ENCODE measurements at places on chromosomes 13 and 19. TPM values are rescaled to one million over a fixed set of nuclear protein-coding genes. Genes with fewer than 3 reads are reported as not detected.

SYNGR4 gene
- not detected for total RNA-seq

ZNF444 gene
- 24.2 TPM for total RNA-seq

KLK11 gene
- total RNA-seq, result not detected

C19orf67 gene
- total RNA-seq, result not detected

SLAIN1 gene
- 5.5 TPM for total RNA-seq

HCST gene
- not detected for total RNA-seq

SACS gene
- total RNA-seq, result 52.1 TPM

LIG1 gene
- total RNA-seq, result 89.0 TPM

TJP3 gene
- 0.03 TPM for total RNA-seq

VSTM2B gene
- total RNA-seq, result not detected

ZNF497 gene
- 2.1 TPM for total RNA-seq

PGLYRP1 gene
- not detected for total RNA-seq

TMEM38A gene
- total RNA-seq, result 4.7 TPM

ERCC2 gene
- 27.6 TPM for total RNA-seq

KDELR1 gene
- 57.4 TPM for total RNA-seq

C1QTNF9 gene
- not detected for total RNA-seq

IL4I1 gene
- not detected for total RNA-seq

PEAK3 gene
- total RNA-seq, result not detected

STXBP2 gene
- total RNA-seq, result not detected

SIGLEC8 gene
- total RNA-seq, result not detected

CEACAM8 gene
- not detected for total RNA-seq

CYP2F1 gene
- not detected for total RNA-seq

CBLC gene
- total RNA-seq, result not detected

ZNF256 gene
- 5.4 TPM for total RNA-seq

C19orf18 gene
- total RNA-seq, result not detected

TNFSF9 gene
- 12.5 TPM for total RNA-seq

FFAR3 gene
- not detected for total RNA-seq

NUP58 gene
- 56.4 TPM for total RNA-seq

LRRC63 gene
- 0.13 TPM for total RNA-seq

ZSCAN4 gene
- total RNA-seq, result not detected

OR7D2 gene
- total RNA-seq, result not detected

MFSD12 gene
- 346 TPM for total RNA-seq

JAK3 gene
- 0.45 TPM for total RNA-seq

C5AR2 gene
- not detected for total RNA-seq

PTH2 gene
- total RNA-seq, result not detected

LIM2 gene
- not detected for total RNA-seq

ZNF850 gene
- total RNA-seq, result 3.0 TPM

CYTH2 gene
- 84.3 TPM for total RNA-seq

SPPL2B gene
- total RNA-seq, result 37.1 TPM

HSPH1 gene
- total RNA-seq, result 59.6 TPM

NOTCH3 gene
- 4.5 TPM for total RNA-seq

CEACAM6 gene
- total RNA-seq, result not detected

SBNO2 gene
- total RNA-seq, result 64.7 TPM

Data from A375 (cell line).